ENCODE measurements at places on chromosomes 12 and 14.

DNA sequence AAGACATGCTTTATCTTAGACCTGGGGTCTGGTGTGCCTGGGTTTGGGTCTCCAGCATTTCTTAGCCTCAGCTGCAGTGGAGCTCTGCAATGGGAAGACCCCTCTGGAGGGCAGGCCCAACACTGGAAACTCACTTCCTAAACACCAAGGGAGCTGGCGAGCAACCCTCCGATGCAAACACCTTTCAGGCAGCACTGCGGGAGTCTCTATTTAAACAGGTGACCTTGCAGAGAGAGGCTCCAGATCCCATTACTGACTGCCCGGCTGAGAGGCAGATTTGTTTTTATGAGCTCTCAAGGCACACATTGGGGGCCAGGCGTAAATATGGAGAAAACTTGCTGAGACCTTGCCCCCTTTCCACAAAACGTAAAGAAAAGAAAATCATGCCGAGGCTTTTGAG lies 195.5 kb downstream of the PAX9 start:
- no peak for DNase-seq

- DNase-seq = no peak
Observed at GRCh38 chr14:95330591-95331370, 11.1 kb upstream of the CLMN start.

GRCh38 chr12:101470939-101471338 lies 4.2 kb upstream of the SPIC start:
- DNase-seq = no peak

- DNase-seq = peak; percentile 6
Observed at GRCh38 chr14:101224356-101225156, 321.0 kb upstream of the RTL1 start.

- DNase-seq = no peak
Observed at GRCh38 chr14:30115756-30116155, 188.1 kb upstream of the PRKD1 start.

DNA sequence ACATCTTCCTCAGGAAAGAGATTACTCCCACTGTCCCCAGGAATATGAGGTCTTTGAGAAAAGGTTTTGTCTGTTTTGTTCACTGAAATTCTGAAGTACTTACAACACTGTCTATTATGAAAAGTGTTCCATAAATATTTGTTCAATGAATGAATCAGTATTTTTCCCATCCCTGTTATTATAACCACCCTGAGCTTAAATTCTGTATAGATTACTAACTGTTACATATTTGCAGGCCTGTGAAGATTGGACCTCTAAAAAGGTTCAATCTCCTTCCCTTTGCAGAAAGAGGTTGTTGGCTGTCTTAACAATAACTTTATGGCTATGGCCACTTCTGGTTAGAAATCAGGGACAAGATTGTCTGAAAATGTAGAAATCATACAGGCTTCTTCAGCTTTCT lies 174.5 kb upstream of the NPAS3 start:
- DNase-seq = no peak

DNA sequence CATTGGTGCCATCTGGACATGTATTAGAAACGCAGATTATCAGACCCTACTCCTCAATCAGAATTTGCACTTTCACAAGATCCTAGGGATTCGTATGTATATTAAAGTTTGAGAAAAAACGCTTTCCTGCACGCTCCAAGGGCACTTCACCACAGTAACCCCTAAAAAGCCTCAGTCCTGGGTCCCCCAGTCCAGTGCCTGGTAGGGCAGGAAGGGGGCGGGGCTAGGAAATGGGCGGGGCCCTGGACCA lies 369 bp downstream of the DEPDC4 start:
- DNase-seq = peak; percentile 63

DNA sequence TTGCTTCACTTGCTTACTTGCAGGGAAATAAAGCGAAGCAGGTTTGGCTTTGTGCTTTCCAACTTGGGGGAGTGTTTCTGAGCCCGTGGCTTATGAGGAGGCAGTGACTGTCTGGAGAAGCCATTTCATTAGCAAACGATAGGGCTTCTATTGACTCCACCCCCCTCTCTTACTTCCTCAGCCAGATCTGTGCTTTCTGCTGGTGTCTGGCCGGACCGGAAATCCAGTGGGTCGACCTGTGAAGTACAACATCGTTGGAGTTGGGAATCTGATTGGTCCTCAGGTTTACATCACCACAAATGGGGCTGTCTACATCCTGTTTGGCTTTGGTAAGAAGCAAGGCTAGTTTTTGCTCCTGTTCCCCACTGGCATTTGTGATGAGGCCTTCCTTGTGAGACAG lies 22.3 kb downstream of the FAM234B start:
- no peak for DNase-seq

DNA sequence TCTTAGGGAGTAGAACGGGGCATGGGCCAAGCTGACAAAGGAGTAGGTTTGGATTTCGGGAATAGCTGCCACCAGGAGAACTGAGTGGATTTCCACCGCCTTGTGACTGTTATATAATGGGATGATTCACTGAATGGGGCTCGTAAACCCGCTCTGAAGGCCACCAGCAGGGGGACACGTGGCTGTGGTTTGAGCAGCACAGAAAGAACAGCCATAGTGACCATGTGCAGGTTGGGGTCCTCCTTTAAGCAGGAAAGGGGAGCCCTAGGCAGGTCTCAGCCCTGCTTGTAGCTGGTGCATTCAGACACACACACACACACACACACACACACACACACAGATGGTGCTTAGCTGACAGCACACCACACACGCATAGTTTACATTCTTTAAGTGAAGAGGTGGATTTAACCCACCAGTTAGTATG lies 8.6 kb upstream of the ASB2 start:
- no peak for DNase-seq

- peak; percentile 16 for DNase-seq
Observed at GRCh38 chr12:108618079-108618952, 15.4 kb downstream of the SELPLG start.

- no peak for DNase-seq
Observed at GRCh38 chr14:28778138-28779117, 11.8 kb downstream of the FOXG1 start.

- no peak for DNase-seq
Observed at GRCh38 chr12:115584156-115584555, 693.3 kb downstream of the MED13L start.

DNA sequence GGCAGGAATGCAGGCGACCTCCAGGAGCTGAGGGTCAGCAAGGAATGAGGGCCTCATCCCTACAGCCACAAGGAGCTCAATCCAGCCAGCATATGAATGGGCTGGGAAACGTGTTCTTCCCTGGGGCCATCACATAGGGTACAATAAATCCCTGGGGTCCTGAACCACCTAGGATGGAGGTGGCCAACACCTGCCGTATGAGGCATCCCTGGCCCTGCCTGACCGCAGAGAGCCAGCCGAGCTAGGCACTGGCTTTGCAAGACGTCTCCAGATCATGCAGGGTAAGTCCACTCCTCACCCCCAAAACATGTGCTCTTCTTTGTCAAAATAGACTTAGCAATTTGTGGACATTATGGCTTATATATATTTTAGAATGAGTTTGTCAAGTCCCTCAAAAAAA lies 303.7 kb upstream of the DIO3 start:
- no peak for DNase-seq

GRCh38 chr14:65472189-65472588 lies 59.7 kb downstream of the FUT8 start:
- peak; percentile 64 for DNase-seq

GRCh38 chr12:81296556-81297305 lies 218.9 kb downstream of the ACSS3 start:
- no peak for DNase-seq

DNA sequence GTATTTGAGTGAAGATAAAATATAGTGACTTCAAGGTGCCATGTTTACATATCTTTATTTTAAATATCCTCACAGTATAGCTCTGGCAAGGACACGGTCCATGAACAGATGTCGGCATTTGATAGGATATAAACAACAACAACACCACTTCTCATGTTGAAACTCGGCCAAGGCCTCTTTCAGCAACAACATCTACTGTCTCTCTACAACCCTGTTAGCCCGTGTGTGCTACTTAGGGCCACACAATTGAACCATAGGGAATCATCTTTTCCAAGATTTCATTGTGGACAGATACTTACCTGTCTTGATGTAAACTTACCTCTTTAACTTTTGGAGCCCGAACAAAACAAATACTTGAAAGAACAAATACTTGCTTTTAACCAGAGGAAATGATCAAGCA lies 168.7 kb upstream of the SSTR1 start:
- no peak for DNase-seq

- DNase-seq = peak; percentile 16
Observed at GRCh38 chr12:24561882-24562770, 386.8 kb downstream of the BCAT1 start.

DNA sequence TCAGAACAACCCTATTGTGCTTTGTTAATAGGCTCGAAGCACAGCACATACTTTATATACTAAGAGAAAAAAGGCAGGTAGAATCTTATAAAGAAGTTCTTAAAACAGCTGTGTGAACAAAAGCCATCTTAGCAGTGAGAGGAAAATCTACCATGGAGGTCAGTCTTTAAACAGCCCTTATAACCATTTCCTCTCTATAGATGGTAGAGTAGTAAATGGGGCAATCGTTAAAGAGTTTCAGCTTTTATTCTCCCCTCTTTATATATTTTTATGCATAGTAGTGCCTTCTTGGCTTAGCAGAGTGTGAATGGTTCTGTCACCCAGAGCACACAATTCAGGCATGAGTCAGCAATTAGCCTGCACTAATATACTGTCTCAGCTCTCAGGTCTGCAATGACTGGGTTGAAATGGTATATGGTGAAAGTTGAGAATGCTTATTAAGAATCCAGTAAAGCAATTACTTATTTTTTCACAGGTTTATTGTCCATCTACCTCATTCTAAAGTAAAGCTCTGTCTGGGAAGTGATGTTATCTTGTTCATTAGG lies 305.0 kb downstream of the NELL2 start:
- no peak for DNase-seq

- no peak for DNase-seq
Observed at GRCh38 chr12:92551853-92552397, 150.9 kb upstream of the PLEKHG7 start.

- DNase-seq = no peak
Observed at GRCh38 chr12:11795192-11795912, 145.9 kb downstream of the ETV6 start.

GRCh38 chr12:108304633-108305032 lies 34.5 kb downstream of the CMKLR1 start:
- no peak for DNase-seq

DNA sequence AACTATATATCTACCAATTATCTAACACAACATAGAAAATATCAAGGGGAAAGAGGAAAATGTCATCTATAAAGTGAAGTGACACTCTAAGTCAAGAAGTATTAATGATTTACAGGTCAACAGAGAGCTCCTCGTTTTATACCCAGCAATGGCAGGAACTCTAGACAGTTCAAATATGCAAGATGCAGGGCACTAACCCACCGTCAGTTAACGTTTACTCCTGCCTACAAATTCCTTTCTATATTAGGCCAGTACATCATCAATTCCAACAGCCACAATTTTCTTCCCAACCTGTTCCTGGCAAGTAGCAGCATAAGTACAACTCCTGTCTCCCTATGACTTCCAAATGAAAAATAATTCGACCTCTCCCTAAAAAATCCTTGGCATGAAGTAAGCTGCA lies 9.0 kb upstream of the KANSL2 start:
- DNase-seq = no peak

GRCh38 chr14:75875958-75876357 lies 105.8 kb downstream of the TGFB3 start:
- no peak for DNase-seq

DNA sequence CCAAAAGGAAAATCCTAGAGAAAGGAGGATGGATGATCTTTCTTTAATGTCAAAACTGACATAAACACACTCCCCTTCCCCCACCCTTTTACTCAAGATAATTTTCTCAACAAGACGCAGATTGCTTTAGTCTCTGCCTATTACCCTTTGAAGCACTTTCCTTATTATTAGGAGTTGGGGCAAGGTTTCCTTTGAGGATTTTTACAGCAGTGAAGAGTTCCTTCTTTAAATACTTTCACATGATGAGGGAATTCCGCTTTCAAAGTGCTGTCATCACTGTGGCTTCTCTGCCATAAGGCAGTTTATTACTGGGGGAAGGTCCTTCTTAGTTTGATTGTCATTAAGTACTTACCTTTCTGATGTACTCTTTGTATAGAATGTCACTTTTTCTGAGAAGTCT lies 172.1 kb downstream of the MSRB3 start:
- DNase-seq = no peak

DNA sequence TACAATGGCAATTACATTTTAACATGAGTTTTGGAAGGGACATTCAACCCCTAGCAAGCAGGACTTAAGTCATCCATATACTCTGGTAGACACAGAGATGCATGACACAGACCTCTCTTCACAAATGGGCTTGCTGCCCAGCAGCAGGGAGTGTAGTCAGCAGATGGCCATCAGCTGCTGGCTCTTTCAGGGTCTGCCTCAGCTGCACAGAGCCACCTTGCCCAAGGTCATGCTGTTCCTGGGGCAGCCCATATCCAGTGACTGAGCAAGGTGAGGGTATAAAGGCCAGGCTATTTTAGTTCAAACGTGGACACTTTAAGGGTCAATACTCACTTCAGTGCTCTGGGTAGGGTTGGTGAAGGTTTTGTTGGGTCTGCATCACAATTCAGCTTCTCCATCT lies 58.3 kb upstream of the JDP2 start:
- DNase-seq = no peak

- DNase-seq = peak; percentile 39
Observed at GRCh38 chr14:51979088-51979709, 10.1 kb upstream of the RTRAF start.

DNA sequence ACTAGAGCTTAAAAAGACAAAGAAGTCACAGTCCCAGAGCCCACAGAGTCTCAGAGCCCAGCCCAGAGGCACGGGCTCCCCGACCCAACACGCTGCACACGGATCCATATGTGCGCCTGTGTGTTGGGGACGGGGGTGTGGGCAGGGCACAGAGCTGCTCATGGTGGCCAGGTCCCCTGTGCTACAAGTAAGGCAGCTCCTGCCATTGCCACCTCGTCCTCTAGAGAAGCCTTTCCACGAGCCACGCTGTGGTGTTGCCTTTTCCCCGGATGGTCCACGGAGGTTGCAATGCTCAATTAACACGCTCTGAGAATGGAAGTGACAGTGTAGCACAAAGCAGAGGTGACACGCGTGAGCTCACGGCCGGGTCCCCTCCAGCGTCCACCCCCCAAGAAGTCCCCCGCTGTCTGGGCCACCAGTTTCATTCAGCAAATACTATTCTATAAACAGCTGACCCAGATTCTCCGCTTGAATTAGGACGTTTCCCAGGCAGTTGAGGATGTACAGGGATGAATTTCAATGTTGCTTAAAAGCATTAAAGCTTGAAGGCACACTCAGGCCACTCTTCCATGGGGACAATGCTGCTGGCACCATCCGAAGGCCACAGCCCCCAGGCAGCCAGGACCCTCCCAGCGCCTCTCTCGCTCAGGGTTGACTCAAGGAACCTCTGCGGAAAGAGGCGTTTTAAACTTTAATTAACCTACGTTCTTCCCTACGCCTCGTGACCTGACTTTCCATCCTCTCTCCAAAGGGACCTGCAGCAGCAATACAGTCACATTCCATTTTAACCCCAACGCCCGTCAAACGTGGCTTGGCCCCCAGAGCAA lies 22.7 kb upstream of the EIF5 start:
- DNase-seq = no peak

- DNase-seq = no peak
Observed at GRCh38 chr14:101062601-101063000, 159.1 kb upstream of the RTL1 start.

- DNase-seq = no peak
Observed at GRCh38 chr12:121392325-121392716, 7.6 kb upstream of the RNF34 start.

- no peak for DNase-seq
Observed at GRCh38 chr12:63869656-63870055, 25.2 kb downstream of the SRGAP1 start.
